Bronchial smooth muscle cell (primary cell): ENCODE measurements at places on chromosomes 7 and 10. TPM values are rescaled to one million over a fixed set of nuclear protein-coding genes. Genes with fewer than 3 reads are reported as not detected.

The AMPH gene
- total RNA-seq = 1.6 and 3.0 TPM in 2 replicates

The NPY4R2 gene
- total RNA-seq = not detected in 2 replicates

The ANKRD30A gene
- not detected in 2 replicates for total RNA-seq

The PDK4 gene
- 0.47 and 0.94 TPM in 2 replicates for total RNA-seq

The CEP55 gene
- 0.94 and 4.6 TPM in 2 replicates for total RNA-seq

The SLC16A12 gene
- total RNA-seq = under 0.01 and 0.16 TPM in 2 replicates

The AGAP6 gene
- 1.6 and 1.8 TPM in 2 replicates for total RNA-seq

The VWC2 gene
- total RNA-seq = under 0.01 TPM in 1 of 2 replicates, not detected in the other

The VSTM2A gene
- total RNA-seq = not detected in 2 replicates

The TMEM176B gene
- total RNA-seq = 0.09 TPM in 1 of 2 replicates, not detected in the other

The ZNF239 gene
- total RNA-seq = 4.3 and 5.8 TPM in 2 replicates

The C10orf105 gene
- total RNA-seq = under 0.01 and 0.09 TPM in 2 replicates

The TAS2R41 gene
- total RNA-seq = not detected in 2 replicates

The NPSR1 gene
- total RNA-seq = not detected in 2 replicates

The GOLGA7B gene
- total RNA-seq = not detected in 2 replicates

The VSTM4 gene
- 5.5 and 6.4 TPM in 2 replicates for total RNA-seq
